ENCODE measurements at places on chromosomes 4 and X.

GRCh38 chrX:154719132-154719675, 31.7 kb downstream of the GAB3 start:
- DNase-seq, result peak; percentile 83

- DNase-seq, result peak; percentile 62
These were observed 3.2 kb downstream of the SEL1L3 start for GRCh38 chr4:25859429-25860148.

DNA sequence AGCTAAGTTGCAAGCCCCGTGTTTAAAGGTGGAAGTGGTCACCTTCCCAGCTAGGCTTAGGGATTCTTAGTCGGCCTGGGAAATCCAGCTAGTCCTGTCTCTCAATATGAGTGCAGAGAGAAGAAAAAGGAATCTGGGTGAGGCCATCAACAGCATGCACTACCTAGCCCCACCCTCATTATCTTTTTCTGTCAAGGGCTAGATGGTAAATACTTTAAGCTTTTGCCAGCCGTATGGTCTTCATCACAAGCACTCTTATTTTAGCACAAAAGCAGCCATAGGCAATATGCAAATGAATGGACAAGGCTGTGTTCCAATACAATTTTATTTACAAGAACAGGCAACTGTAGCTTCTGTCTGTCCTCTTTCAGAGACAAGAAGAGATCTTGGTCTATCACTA, 282.9 kb downstream of the ZNF674 start:
- DNase-seq, result no peak

- DNase-seq, result no peak
These were observed 138.2 kb downstream of the EMCN start for GRCh38 chr4:100379583-100380105.

DNA sequence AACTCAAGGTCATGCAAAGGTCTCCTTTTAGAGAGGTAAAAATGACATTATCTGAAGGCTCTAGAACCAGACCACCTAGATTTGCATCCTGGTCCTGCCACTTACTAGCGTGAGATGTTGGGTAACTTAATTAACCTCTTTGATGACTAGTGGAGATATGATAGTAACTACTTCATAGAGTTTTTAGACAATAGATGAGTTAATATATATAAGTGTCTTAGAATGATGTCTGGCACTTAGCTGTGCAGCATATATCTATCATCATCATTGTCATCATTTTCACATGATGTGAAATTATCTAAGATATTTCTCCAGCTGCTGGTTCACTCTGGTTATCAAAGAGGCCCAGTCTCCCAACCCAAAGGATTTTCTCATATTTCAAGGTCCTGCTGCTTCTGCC, 126.1 kb upstream of the DCLK2 start:
- no peak for DNase-seq

DNA sequence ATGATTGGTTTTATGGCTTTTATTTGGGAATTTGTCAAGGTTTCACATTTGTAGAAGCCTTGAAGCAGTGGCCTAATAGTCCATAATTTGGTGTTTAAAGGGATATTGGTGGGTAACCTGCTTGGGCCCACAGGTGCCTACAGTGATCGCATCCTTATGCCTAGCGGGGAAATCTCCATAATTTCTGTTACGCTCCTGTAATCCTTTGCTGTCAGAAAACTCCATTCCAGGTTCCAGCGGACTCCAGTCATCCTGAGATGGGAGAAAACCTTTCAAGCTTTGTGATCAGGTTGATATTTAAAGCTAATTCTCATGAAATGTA, 257.0 kb upstream of the JADE1 start:
- DNase-seq, result no peak

GRCh38 chrX:141791856-141792255, 46.3 kb upstream of the MAGEC3 start:
- DNase-seq, result no peak

- no peak for DNase-seq
These were observed 33.3 kb downstream of the CLDN22 start for GRCh38 chr4:183286590-183287308.

DNA sequence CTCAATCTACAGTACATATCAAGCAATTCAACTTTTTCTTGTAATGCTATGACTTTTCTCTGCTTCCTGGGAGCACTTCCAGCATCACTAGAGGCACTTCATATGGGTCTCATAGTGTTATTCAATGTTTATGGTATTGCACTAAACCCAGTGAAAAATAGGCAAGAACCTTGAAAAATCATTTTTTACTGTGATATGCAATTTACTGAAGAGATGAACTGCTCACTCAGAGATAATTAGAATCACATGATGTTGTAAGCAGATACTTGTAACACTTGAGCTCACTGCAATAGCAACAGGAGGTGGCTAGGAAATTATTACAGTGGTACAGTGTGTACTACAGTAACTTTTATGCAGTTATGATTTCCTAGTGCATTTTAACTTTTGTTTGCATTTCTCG, 93.3 kb downstream of the RASGEF1B start:
- no peak for DNase-seq

DNA sequence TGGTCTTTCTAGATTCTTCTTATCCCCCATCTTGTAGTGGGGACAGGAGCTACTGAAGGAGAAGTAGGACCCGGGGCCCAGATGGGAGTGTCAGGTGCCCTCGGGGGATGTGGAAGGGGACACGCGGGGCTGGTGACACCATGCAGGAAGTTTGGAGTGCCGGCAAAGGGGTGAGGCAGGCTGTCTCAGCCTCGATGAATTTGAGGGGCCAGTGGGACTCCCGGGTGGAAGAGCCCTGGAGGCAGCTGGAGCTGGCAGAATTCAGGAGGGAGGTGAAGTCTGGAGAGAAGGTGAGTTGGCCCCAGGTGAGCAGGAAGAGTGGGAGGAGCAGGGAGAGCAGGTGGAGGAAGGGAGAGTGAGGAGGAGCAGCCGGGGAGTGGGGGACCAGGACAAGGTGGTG, 101.7 kb downstream of the CPZ start:
- DNase-seq, result no peak

GRCh38 chr4:150402871-150403272, 179.1 kb upstream of the MAB21L2 start:
- no peak for DNase-seq

GRCh38 chr4:124469981-124470380, 242.6 kb downstream of the ANKRD50 start:
- no peak for DNase-seq

DNA sequence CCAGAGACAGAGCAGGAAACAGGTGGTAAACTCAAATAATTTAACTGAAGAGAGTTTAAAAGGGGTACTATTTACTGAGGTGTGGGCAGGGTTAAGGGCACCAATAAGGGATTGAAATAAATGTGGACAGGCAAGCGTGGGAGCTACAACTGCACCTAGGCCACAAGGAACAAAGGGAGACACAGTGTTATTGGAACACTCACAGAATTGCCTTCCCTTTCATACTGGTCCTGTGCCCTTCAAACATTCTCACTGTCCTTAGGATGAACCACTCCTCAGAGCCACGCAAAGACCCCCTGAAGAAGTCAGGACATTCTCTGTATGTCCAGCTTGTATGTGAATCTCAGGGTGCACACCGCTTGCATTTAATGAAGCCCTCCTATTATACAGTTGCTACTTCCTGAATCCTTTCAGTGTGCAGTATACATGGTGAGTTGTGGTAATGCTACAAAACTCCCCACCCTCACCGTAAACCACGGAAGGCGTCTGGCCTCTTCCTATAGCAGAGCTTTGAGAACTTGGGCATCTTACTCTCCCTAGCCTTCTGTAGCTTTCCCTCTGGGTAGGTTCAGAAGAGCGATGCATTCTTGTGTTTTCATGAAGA, 9.6 kb upstream of the MRPL1 start:
- peak; percentile 75 for DNase-seq

- DNase-seq, result peak; percentile 39
These were observed 1.1 kb upstream of the TLR3 start for GRCh38 chr4:186067757-186068385.

DNA sequence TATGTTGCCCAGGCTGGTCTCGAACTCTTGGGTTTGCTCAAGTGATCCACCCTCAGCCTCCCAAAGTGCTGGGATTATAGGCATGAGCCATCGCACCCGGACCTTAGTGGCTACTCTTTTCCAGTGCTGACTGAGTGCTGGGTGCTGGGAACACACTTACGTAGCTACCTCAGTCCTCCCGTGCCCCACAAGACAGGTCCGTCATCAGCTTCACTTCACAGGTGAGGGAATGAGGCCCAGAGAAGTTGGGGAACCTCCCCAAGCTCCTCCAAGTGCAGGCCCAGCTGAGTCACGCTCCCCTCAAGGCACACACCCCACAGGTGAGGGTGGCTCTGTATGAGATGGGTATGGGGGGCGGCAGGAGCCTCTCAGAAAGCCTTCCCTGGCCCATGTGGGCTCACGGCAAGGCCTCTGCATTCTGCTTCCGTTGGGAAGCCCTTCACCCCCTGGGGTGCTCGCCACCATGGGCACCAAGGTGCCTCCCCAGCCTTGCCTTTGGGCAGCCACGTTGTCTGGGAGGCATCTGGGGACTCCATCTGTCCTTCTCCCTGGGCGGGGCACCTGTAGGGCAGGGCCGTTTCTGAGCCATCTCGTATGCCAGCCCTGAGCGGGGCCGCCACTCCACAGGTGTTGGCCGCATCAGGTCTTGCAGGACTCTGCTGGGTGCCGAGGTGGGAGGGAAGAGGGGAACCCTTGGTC, 28.4 kb downstream of the NSG1 start:
- no peak for DNase-seq

DNA sequence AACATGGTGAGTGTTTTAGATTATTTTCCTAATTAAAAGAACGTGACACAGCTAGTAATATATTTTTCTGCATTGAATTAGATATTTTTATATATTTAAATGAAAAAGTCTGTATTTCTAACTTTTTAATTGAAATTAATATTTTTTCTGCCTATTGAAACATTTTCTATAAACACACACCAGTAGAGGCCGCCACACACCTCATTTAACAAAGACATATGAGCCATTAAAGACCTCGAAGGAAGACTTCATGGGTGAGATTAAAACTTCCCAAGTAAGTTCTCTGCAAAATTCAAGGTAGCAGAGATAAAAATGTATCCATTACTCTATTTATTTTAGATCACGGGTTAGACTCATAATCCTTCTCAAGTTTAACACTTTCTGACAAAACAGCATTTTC, 8.3 kb downstream of the SLITRK2 start:
- DNase-seq, result peak; percentile 7

- no peak for DNase-seq
These were observed 1.1 kb downstream of the SLC9B2 start for GRCh38 chr4:103075435-103075893.

DNA sequence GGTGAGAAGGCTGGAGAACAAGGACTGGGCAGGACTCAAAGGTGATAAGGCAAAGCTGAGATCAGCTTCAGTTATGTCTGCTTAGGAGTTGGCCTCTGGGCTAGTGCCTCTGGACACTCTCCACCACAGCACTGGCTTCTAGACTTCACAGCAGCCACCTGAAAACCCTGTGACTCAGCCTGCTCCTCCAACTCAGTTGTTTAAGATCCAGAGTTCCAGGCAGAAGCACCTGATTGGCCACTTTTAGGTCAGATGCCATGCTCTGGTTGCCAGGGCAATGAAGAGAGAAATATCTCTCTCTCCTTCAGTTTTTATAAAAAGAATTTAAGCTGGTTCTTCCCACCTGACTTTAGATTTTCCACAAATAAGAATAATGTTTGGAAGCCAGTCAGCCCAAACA, 47.9 kb upstream of the BLTP1 start:
- no peak for DNase-seq

GRCh38 chrX:148412006-148412405, 88.4 kb upstream of the AFF2 start:
- no peak for DNase-seq

GRCh38 chr4:169151671-169152070, 119.1 kb downstream of the SH3RF1 start:
- DNase-seq, result no peak

- no peak for DNase-seq
These were observed 66.3 kb downstream of the MED28 start for GRCh38 chr4:17680559-17681280.

DNA sequence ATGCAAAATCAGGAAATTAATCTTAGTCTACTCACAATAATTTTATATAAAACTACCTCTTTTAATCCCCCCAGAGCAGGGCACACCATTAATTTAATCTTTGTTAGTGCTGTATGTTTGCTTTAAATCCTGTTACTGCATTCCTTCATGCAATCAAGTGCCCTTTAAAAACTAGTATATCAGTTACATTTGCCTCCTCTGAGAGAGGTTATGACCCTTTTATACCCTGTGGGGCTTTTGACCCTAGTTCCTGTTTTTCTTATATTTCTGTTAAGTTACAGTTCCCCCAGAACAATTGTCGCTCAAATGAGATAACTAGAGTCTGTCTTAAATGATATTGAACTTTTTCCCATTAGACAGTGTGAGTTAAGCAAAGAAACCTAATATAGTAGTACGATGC, 46.2 kb downstream of the GPC4 start:
- DNase-seq, result no peak

GRCh38 chrX:19535476-19535875, 20.2 kb upstream of the MAP3K15 start:
- no peak for DNase-seq

GRCh38 chrX:85419293-85419692, 39.8 kb upstream of the POF1B start:
- DNase-seq, result no peak

GRCh38 chr4:43296946-43297528, 404.5 kb downstream of the GRXCR1 start:
- no peak for DNase-seq

DNA sequence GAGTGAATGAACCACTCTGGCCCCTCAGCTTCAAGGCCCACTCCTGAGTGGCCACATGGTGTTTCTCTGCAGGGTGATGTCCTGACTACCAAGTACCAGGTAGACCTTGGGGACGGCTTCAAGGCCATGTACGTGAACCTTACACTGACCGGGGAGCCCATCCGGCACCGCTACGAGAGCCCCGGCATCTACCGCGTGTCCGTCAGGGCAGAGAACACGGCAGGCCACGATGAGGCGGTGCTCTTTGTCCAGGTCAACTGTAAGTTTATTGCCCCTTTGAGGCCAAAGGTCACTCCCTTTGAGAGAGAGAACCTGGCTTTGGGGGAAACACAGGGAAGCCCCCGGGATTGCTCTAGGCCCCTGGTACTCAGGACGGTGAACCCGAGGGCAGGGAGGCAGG, 216.0 kb downstream of the AFAP1 start:
- no peak for DNase-seq

- DNase-seq, result no peak
These were observed 42.8 kb downstream of the OSTC start for GRCh38 chr4:108693211-108693610.

GRCh38 chr4:175215657-175216056, 297.5 kb downstream of the ADAM29 start:
- no peak for DNase-seq

- DNase-seq, result no peak
These were observed 86.2 kb upstream of the FRMPD4 start for GRCh38 chrX:12052109-12052508.

GRCh38 chrX:2145692-2146367, 354.9 kb downstream of the DHRSX start:
- no peak for DNase-seq

GRCh38 chrX:11352296-11352741, 59.1 kb downstream of the AMELX start:
- DNase-seq, result no peak

- no peak for DNase-seq
These were observed 75.5 kb downstream of the MTMR1 start for GRCh38 chrX:150768580-150769190.

Measured in activated CD4-positive, alpha-beta T cell treated with anti-CD3 and anti-CD28 coated beads, Interleukin-2, Interleukin-4, amounts not matched to agents 100 ng/mL and 50 ng/mL, durations not matched to agents 16 hours and 8 hours (primary cell).